ENCODE measurements at places on chromosomes 16 and 17.

DNA sequence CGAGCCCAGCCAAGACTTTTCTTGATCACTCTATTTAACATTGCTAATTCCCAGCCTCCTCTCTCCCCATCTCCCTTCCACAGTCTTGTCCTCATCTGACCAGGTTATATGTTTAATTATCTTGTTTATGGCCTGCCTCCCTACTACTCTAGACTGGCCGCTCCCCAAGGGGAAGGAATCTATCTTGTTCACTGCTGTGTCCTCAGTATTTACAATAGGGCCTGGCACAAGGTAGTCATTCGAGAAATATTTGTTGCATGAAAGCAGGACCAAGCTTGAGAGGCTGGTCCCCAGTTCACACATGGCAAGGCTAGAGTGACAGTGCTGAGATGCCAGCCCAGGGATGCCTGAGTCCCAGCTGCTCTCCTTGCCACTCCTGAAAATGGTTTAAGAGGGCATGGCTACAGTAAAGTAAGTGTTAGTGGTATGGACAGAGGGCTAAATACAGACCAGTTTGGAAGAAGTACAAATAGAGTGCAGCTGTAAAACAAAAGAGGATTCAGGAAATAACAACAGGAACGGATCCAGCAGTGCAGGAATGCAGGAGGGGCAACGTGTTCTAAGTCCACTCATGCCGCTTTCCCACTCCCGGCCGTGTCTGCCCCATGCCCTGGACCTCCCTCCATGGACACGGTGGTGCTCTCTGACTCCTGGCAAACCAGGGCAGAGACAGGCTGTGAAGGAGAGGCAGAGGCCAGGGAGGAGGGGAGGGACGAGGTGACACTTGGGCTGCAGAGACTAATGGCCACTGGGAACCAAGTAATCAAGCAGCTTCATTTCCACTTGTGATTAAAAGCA is 65.6 kb downstream of the TOM1L2 start:
- DNase-seq = no peak

- no peak for DNase-seq
These were observed 9.9 kb downstream of the HAP1 start for GRCh38 chr17:41724476-41725050.

DNA sequence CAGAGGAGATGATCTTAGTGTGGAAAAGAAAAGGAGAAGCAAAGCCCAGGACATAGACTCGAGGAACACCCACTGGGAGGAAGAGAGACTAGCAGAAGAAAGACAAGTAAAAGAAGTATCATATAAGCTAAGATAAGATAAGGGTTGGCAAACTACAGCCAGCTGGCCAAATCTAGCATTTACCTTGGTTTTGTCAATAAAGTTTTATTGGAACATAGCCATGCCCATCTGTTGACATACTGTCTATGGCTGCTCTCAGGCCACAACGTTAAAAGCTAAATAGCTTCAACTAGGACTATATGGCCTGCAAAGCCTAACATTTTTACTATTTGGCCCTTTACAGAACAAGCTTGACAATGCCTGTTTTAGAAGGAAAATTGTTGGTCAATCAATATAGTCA is 166.4 kb upstream of the AXIN2 start:
- no peak for DNase-seq

GRCh38 chr16:81752225-81752875 is 26.7 kb upstream of the PLCG2 start:
- DNase-seq = no peak

DNA sequence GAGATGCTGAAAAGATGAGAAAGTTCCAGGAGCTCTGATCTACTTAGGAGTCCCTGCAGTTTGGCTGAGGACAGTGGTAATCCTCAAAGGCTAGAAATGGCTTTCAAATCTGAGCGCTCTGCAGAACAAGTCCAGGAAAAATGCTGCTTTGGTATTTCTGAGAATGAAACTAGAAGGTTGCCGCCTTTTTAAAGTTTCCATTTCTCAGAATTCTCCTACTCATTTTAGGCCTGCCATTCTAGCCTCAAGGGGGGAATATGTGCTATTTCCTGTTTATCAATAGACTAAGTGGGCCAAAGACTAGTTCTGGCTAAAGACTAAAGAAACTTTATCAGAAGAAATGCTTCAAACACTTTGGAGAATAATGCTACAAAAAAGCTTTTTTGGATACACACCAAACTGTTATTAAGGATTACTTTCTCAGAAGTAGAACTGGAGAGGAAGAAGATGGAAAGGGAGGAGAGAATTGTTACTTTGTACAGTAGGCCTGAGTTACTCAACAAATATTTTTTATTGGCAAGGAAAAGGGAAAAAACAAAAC is at the start of gene SLFN12L:
SLFN12L (minus strand) TSS at position 78 of the 541 bp plus-strand sequence. CDS start 15,314 bp downstream, outside the sequence.
- DNase-seq = no peak

- DNase-seq = no peak
These were observed 87.9 kb downstream of the AIPL1 start for GRCh38 chr17:6346986-6347385.

- no peak for DNase-seq
These were observed 119.1 kb downstream of the FTO start for GRCh38 chr16:53822936-53823529.

DNA sequence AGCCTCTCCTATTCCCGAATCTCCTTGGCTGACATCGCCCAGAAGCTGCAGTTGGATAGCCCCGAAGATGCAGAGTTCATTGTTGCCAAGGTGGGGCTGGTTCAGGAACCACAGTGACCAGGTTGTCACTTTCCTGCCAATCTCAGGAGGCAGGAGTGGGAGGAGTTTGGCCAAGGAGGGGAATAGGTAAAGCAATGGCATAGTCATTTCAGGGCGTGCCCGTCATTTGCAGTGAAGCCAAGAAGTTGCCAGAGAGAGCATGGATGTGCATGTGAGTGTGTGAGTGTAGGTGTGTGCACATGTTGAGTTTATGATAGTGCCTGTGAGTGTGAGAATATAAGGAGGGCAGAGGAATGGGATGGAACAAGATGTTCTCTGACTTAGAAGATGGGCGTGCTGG is 14.8 kb downstream of the PSMD3 start:
- DNase-seq = no peak

DNA sequence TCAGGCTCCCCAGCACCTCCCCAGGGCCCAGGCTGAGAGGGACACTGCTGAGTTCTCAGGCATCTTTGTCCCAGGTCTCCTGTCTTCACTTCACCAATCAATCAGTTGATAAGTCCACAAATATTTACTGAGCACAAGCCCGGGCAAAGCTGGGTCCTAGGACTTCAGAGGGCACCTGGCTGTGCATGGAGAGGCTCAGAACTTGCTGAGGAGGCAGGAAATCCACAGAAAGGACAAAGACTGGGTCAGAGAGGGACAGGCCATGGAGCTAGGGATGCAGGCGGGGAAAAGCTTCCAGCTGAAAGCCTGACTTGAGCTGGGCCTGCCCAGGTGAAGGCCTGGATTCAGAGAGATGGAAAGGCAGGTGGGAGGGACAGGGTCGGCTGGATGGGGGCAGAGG is 33.2 kb upstream of the C1QL1 start:
- DNase-seq = no peak

- DNase-seq = no peak
These were observed 14.0 kb downstream of the CCR7 start for GRCh38 chr17:40551091-40551878.

DNA sequence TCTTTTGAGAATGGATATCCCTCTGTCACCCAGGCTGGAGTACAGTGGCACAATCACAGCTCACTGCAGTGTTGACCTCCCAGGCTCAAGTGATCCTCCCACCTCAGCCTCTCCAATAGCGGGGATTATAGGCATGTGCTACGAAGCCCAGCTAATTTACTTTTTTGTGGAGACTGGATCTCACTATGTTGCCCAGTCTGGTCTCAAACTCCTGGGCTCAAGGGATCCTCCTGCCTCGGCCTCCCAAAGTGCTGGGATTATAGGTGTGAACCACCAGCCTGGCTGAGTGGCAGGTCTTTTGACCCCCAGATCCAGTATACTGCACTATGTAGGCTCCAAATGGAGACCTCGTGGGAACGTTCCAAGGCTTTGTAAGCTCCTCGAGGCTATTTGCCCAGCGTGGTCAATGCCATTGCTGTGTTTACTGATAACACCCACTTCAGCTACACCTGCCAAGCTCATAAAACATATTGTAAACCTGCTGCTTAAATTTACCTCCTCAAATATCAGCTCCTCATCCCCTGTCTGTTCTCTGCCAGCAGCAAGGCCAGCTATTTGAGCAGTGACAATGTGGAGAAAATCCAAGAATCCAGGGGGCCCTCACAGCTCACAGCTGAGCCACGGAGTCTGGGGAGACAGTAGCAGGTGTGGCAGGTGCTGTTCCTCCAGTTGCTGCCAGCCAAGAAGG is 16.2 kb upstream of the KIFC3 start:
- no peak for DNase-seq

DNA sequence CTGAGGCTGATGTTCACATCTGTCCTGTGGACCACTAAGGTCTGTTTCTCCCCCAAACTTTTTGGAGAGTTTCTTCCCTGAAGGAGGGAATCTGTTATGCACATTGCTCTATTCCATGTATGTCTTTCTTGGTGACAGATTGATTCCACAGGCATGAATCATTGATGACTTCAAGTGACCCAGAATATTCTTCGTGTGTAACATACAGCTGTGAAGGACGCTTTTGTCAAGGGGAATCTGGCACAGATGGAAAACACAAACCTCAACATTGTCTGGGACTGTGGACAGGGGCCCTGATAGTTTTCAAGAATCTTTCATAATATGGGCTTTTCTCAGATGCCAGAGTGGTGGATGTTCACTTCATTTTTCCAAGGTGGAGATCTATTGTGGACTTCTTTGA is 223.1 kb upstream of the MAF start:
- no peak for DNase-seq

GRCh38 chr17:30579610-30580315 is 102.6 kb downstream of the GOSR1 start:
- DNase-seq = no peak

Measured in HTR-8/SVneo (cell line).